IPS DF 6.9 (cell line): ENCODE measurements at places on chromosomes 11 and 22.

- H3K4me1 ChIP-seq = no peaks in the 10 kb centered on the region
- no peak overlapping the region for H3K27ac ChIP-seq
- no peak for DNase-seq
- H3K27me3 ChIP-seq = no peaks in the 10 kb centered on the region
- no peak overlapping the region for H3K4me3 ChIP-seq
Measured at GRCh38 chr11:74077193-74077592, 68.3 kb upstream of the UCP3 start.

GRCh38 chr11:128928400-128928799 lies 14.3 kb downstream of the TP53AIP1 start:
- no peak overlapping the region for H3K27ac ChIP-seq
- peaks cover 42% of the 10 kb centered on the region for H3K27me3 ChIP-seq
- DNase-seq = no peak
- H3K36me3 ChIP-seq = no peaks in the 10 kb centered on the region

- H3K4me3 ChIP-seq = no peak overlapping the region
- no peaks in the 10 kb centered on the region; the same call in 1 of the 2 replicates for H3K4me1 ChIP-seq
Measured at GRCh38 chr22:37386441-37386840, 40.8 kb downstream of the ELFN2 start.

DNA sequence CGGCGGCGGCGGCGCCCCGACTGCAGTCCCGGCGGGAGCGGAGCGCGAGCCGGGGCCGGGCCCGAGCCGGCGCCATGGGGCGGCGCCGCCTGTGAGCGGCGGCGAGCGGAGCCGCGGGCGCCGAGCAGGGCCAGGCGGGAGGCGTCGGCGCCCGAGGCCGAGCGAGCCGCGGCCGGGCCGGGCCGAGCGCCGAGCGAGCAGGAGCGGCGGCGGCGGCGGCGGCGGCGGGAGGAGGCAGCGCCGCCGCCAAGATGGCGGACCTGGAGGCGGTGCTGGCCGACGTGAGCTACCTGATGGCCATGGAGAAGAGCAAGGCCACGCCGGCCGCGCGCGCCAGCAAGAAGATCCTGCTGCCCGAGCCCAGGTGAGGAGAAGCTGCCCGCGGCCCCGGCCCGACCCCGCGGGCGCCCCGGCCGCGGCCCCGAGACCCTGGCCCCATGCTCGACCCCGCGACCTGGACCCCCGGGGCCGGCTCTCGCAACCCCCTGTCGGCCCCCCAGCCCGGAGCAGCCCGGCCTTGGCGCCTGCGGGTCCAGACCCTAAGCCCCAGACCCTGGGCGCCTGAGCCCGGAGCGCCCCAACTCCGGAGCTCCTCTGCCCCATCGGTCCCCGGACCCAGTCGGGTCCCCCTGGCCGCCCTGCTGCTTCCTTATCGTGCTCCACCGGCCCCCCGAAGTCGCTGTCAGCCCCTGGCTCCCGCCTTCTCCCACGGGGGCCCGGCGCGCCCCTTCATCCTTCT lies at the start of gene GRK2:
Gene GRK2, plus strand, starts transcription at position 25 of the 739 bp plus-strand sequence. Its CDS starts 227 bp downstream, at position 252.
- DNase-seq = no peak
- no peak within 1 kb of the TSS for H3K27ac ChIP-seq

DNA sequence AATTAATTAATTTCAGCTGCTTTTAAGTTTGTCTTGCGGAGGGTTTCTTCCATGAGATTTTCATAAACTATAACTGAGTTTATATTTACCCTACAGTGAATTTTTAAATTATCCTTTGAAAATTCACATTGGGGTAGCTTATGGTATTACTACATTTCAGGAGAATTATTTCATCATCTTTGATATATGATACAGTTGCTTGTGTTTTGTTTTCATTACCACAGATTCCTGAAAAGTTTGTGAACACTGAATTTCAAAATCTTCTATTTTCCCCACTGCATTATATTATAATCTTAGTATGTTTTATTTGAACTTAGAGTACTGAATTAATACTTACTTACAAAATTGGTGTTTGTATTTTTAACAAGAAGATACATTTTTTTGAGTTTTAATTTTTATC lies 24.4 kb downstream of the METTL15 start:
- no peak overlapping the region for H3K27ac ChIP-seq
- H3K27me3 ChIP-seq = no peaks in the 10 kb centered on the region
- H3K4me1 ChIP-seq = no peaks in the 10 kb centered on the region
- H3K36me3 ChIP-seq = no peaks in the 10 kb centered on the region
- DNase-seq = no peak

GRCh38 chr22:32562916-32563315 lies 88.3 kb downstream of the FBXO7 start:
- no peaks in the 10 kb centered on the region for H3K27me3 ChIP-seq
- H3K36me3 ChIP-seq = no peaks in the 10 kb centered on the region
- H3K4me1 ChIP-seq = no peaks in the 10 kb centered on the region
- no peak overlapping the region for H3K27ac ChIP-seq

DNA sequence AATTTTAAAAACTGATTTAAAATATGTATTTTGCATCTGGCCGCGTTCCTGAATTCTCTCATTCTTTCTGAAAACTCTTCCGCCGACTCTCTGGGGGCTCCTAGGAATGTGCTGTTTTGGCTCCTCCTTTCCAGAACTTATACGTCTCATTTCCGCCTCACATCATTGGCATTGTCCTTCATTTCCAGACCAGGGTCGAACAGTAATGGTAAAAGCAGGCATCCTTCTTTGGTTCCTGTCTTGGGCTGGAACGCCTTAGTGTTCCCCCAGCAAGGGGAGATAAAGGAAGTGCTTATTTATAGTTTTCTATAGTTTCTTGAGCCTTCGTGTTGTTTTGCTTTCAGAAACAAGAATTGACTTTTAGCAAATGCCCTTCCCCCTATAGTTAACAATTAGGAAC lies 10.9 kb upstream of the TNNT3 start:
- no peak overlapping the region for H3K27ac ChIP-seq
- DNase-seq = no peak

DNA sequence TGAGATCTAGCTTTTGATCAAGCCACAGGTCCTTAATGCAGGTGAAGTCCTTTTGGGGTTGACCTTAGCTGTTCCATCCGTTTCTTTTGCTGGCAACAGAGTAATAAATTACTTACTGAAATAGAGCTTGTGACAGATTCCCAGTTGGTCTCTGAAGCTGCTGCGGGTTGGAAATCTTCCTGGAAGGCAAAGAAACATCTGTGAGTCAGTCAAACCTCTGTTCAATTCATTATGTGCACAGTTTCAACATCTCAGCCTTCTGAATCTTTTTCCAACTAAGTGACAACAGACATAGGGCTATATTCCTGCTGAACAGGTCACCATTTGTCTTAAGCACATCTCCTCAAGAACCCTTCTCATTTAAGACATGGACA lies 88.9 kb upstream of the DDI1 start:
- H3K27me3 ChIP-seq = no peaks in the 10 kb centered on the region
- no peaks in the 10 kb centered on the region for H3K4me1 ChIP-seq
- no peak overlapping the region for H3K4me3 ChIP-seq
- no peaks in the 10 kb centered on the region for H3K36me3 ChIP-seq

DNA sequence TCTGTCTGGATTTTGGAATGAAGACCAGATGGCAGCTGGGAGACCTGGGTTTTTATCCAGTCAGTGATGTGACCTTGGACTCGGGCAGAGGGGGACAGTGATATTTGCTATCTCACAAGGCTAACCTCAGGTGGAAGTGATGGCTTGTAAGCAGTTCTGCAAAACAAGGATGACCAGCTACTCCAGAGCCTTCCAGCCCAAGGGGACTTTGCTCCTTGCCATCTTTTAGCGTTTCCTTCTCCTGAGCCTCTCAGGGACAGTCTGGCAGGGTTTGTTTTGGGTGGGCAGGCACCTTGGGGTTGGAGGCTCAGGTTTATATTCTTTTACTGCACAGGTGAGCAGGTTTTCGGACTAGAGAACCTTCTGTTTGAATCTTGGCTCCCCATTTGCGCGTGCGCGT lies 9.5 kb upstream of the OSBP2 start:
- H3K27ac ChIP-seq = no peak overlapping the region
- peaks cover 1% of the 10 kb centered on the region; the same call in 1 of the 2 replicates for H3K4me1 ChIP-seq
- DNase-seq = no peak
- H3K4me3 ChIP-seq = no peak overlapping the region
- H3K27me3 ChIP-seq = no peaks in the 10 kb centered on the region

DNA sequence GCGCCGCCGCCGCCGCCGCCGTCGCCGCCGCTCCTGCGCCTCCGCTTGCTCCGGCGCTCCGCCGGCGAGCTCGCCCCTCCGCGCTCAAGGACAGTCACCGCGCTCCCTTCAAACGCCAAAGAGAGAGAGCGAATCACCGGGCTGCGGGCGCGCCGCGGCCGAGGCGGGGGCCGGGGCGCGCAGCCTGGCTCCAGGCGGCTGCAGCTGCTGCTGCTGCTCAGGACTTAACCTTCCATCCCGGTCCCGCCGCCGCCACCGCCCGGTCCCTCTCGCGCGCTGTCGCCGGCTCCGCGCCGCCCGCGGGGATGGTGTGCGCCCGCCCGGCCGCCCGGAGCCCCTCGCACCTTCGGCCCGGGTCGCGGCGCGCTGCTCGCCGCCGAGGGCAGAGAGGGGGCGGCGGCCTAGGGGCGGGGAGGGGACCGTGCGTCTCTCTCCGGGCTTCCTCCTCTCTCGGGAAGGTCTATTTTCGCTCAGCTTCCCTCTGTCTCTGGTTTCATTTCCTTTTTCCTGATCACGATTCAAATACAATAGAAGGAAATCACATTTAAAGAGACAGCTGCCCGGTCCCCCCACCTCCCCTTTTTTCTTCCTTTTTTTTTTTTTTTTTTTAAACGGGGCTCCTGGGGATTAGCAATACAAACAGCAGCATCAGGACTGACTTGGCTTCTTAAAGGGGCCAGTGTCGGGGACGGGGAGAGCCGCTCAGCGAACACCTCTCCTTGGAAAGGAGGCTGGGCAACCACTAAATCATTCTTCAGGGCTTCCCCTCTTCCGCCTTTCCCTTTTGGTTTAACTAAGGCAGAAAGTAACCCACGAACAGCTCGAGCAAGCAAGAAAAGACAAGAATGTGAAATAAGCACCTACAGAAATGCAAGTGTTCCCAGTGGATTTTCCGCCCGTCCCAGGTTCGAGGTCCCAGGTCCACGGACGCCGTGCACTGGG lies 22.1 kb downstream of the LMO2 start:
- DNase-seq = no peak
- no peaks in the 10 kb centered on the region; the same call in 1 of the 2 replicates for H3K4me1 ChIP-seq
- peaks cover 24% of the 10 kb centered on the region; the same call in 1 of the 2 replicates for H3K27me3 ChIP-seq
- H3K4me3 ChIP-seq = peak overlapping the region; percentile 57

DNA sequence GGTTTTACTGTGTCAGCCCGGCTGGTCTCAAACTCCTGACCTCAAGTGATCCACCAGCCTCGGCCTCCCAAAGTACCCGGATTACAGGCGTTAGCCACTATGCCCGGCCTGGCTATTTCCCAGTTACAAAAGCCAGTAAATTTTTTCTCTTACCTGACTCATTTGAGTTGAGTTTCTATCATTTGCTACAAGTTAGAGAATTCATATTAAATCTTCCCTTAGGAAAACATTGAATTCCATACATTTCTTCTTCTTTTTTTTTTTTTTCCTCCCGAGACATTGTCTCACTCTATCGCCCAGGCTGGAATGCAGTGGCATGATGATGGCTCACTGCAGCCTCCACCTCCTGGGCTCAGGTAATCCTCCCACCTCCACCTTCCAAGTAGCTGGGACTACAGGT lies 26.0 kb downstream of the CHEK2 start:
- H3K4me1 ChIP-seq = no peaks in the 10 kb centered on the region
- no peak for DNase-seq
- H3K36me3 ChIP-seq = peaks cover 3% of the 10 kb centered on the region; the same call in 1 of the 2 replicates
- no peak overlapping the region for H3K4me3 ChIP-seq

- H3K36me3 ChIP-seq = no peaks in the 10 kb centered on the region
- no peak overlapping the region for H3K27ac ChIP-seq
- no peak for DNase-seq
- no peaks in the 10 kb centered on the region; the same call in 1 of the 2 replicates for H3K4me1 ChIP-seq
- H3K27me3 ChIP-seq = peaks cover 17% of the 10 kb centered on the region
Measured at GRCh38 chr11:128544471-128545051, 42.8 kb downstream of the ETS1 start.

GRCh38 chr11:75523189-75523588 lies 2.6 kb downstream of the GDPD5 start:
- H3K27me3 ChIP-seq = peaks cover 13% of the 10 kb centered on the region
- no peaks in the 10 kb centered on the region for H3K4me1 ChIP-seq
- no peaks in the 10 kb centered on the region for H3K36me3 ChIP-seq
- no peak overlapping the region for H3K27ac ChIP-seq

- H3K36me3 ChIP-seq = no peaks in the 10 kb centered on the region
- H3K27me3 ChIP-seq = no peaks in the 10 kb centered on the region
- H3K27ac ChIP-seq = no peak overlapping the region
- no peak overlapping the region for H3K4me3 ChIP-seq
Measured at GRCh38 chr11:130720232-130721022, 195.9 kb downstream of the SNX19 start.

GRCh38 chr11:43558556-43559127 lies 121.9 kb upstream of the HSD17B12 start:
- DNase-seq = no peak
- H3K27ac ChIP-seq = no peak overlapping the region
- H3K4me1 ChIP-seq = peaks cover 9% of the 10 kb centered on the region

DNA sequence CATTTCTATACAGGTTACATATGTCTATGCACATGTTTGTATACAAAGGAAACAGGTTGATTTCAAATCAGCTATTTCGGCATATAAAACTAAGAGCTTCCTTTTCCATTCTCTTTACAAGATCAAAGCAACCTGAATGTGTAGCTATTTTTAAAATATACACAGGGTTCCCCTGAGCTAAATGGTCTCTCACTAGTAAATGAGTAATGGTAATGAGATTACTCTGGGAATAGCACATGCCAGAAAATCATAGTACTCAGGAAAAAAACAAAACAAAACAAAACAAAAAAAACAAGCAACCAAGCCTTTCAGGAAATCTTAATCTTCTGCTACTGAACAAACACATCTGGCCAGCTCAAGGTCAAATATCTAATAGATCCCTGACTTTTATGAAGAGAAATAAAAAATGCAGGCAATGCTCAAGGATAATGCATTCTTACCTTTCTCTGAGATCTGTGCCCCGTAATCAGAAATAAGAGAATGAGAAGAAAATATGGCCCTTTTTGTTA lies 156.6 kb upstream of the POU2AF2 start:
- DNase-seq = no peak
- no peaks in the 10 kb centered on the region for H3K4me1 ChIP-seq
- H3K27me3 ChIP-seq = no peaks in the 10 kb centered on the region
- no peak overlapping the region for H3K4me3 ChIP-seq

GRCh38 chr11:86749376-86749775 lies 51.0 kb upstream of the PRSS23 start:
- no peaks in the 10 kb centered on the region for H3K4me1 ChIP-seq
- no peaks in the 10 kb centered on the region for H3K36me3 ChIP-seq
- H3K27ac ChIP-seq = no peak overlapping the region

DNA sequence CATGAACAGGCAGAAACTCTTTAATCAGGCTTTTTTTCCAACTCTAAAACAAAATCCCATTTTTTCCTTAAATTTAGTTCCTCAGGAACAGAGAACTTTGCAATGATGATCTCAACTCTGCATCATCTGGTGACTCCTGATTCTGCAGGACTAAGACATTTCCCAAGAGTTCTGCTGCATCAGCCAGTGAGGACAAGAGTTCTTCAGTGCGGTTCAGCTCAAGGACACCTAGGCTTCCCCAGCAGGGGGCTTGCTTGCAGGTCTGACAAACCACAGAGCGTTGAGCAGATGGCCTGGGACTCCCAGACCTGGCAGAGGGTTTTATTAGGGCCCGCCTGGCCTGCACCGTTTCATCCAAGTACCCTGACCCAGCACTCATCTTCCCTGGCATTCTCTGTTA lies 6.4 kb downstream of the CDCA5 start:
- no peak overlapping the region for H3K27ac ChIP-seq
- no peaks in the 10 kb centered on the region for H3K4me1 ChIP-seq
- DNase-seq = no peak
- no peaks in the 10 kb centered on the region for H3K27me3 ChIP-seq
